Mesendoderm (in vitro differentiated cells): ENCODE measurements at places on chromosomes 16 and 17.

DNA sequence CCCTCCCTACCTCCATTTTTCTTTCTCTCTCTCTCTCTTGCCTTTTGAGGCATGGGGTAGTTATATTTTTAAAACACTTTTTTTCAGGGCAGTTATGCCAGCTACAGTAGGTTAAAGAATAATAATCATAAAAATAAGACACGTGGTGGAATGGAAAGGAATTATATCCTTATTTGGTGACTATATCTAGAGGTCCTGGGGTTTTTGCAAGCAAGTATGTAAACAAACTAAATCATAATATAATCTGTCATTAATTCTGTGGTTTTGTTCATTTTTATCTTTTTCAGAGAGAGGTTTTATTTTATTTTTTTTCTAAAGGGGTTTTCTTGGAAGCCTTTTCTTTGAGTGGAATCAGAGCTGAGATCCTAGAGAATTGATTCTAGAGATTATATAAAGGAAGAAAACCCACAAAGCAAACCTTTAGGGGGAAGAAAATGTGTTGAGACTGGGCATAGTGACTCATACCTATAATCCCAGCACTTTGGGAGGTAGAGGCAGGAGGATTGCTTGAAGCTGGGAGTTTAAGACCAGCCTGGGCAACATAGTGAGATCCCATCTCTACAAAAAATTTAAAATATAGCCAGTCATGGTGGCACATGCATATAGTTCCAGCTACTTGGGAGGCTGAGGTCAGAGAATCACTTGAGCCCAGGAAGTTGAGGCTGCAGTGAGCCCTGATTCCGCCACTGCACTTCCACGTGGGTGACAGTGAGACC is 53.2 kb downstream of the NQO1 start:
- DNase-seq, result no peak

- DNase-seq, result no peak
These were observed 10.0 kb downstream of the BAIAP2 start for GRCh38 chr17:81044764-81045589.

GRCh38 chr17:66562119-66562518 is 259.7 kb downstream of the PRKCA start:
- DNase-seq, result no peak

GRCh38 chr17:80110447-80110812 is 9.0 kb downstream of the GAA start:
- no peak for DNase-seq

DNA sequence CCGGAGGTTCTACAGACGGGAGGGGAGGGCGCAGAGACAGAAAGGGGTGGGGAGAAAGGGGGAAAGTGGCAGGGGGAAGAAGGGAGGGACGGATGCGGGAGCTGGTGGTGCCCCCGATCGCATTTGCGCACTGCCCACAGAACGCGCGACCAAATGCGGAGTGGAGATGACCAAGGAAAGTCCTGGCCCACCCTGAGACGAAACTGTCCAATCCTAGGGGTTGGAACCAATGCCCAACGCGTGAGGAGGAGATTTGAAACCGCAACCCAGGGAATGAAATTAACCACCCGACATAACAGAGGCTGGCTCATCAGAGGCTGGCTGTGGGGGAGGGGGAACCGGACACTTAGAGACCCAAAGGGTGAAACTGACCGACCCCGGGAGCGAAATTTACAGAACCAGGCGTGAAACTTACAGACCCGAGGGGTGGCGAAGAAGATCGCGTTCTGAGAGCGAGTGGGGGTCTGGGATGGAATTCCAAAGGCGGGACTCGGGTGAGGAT is 1.4 kb downstream of the HES7 start:
- DNase-seq, result peak; percentile 42

- DNase-seq, result no peak
These were observed 719 bp downstream of the NGFR start for GRCh38 chr17:49495842-49496182.

DNA sequence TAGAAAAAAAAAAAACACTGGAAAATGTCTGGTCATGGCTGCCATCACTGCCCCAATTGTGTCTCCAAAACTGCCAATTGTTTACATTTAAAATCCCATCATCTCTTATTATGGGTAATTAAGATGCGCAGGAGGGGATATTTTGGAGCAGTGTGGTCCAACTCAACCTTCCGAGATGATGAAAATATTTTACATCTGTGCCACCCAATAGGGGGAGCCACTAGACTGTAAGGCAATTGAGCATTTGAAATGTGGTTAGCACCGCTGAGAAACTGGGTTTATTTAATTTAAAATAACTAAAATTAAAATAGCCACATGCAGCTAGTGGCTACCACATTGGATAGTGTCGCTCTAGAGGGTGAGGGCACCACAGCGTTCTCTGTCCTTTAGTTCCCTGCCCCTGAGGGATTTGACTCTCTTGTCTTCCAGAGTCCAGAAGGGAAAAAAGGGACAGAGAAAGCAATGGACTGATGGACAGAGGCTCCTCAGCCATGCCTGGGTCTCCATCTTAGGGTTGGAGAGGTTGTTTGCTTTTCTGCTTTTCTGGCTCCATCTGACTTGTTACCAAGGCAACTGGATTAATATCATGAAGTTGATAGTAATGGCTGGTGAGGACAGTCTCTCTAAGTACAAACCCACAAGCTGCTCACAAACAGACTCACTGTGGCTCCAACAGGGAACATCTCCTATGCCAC is 3.5 kb downstream of the MPO start:
- peak; percentile 29 for DNase-seq

- DNase-seq, result no peak
These were observed 281.4 kb upstream of the DYNLRB2 start for GRCh38 chr16:80259290-80259805.

- no peak for DNase-seq
These were observed 28.7 kb downstream of the MRM1 start for GRCh38 chr17:36629970-36630502.

- no peak for DNase-seq
These were observed 117.0 kb downstream of the AATF start for GRCh38 chr17:37065486-37066321.

- DNase-seq, result no peak
These were observed 34.6 kb upstream of the CDH15 start for GRCh38 chr16:89136931-89137330.

DNA sequence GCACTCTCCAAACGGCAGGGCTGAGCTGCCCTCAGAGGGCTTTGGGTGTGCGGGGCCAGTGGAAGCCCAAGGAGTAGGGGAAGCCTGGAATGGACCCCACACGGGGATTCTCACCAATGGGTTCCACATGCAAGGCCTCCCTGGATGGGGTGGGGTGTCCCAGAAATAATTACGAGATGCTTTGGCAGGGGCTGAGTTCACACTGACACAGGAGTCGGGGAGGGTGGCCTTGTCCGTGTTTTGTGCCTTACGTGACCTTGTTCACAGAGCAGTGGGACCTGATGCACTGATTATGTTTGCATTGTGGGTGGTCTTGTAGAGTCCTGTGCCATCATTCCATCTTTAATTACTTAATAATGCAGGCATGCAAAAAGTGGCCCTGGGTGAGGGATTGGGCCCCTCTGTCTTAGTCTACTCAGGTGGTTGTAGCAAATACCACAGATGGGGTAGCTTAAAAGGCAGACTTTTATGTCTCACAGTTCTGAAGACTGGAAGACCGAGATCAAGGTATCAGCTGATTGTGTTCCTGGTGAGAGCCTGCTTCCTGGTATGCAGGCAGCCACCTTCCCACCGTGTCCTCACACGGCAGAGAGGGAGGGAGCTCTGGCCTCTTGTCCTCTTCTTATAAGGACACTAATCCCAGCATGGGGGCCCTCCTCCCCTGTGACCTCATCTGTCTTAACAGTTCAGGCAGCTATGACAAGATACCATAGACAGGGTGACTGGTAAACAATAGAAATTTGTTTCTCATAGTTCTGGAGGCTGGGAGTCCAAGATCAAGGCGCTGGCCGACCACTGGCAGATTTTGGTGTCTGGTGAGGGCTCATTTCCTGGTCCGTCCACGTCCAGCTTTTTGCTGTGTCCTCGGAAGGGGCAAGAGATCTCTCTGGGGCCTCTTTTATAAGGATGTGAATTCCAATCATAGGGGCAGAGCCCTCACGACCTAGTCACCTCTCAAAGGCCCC is 239.4 kb downstream of the IRF8 start:
- DNase-seq, result peak; percentile 65

DNA sequence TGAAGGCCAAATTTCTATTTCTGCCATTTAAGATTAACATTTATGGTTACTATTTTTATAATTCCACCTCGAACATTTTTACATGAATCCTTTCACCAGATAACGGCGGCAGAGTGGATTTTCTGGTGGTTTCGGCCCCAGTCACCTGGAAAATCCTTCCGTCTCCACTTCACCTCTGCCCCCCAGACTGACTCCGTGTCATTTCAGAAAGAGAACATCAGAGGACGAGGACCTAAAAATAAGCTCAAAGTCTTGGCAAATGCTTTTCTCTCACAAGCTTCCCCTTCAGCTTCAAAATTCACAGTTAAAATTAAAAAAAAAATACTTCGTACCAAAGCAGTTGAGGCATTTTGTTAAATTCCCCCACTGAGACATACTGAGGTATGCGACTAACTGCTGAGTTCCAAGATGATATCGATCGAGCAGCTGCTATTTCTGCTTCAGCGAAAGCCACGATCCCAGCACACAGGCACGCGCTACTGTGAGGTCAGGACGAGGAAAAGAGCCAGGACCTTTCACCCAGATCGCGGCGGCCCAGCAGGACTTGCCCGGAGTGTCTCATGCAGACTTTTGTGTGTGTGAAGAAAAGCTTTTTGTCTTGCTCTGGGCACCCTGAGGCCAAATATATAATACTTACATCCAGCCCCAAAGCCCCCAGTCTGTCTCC is 36.8 kb downstream of the ASPA start:
- DNase-seq, result peak; percentile 80

DNA sequence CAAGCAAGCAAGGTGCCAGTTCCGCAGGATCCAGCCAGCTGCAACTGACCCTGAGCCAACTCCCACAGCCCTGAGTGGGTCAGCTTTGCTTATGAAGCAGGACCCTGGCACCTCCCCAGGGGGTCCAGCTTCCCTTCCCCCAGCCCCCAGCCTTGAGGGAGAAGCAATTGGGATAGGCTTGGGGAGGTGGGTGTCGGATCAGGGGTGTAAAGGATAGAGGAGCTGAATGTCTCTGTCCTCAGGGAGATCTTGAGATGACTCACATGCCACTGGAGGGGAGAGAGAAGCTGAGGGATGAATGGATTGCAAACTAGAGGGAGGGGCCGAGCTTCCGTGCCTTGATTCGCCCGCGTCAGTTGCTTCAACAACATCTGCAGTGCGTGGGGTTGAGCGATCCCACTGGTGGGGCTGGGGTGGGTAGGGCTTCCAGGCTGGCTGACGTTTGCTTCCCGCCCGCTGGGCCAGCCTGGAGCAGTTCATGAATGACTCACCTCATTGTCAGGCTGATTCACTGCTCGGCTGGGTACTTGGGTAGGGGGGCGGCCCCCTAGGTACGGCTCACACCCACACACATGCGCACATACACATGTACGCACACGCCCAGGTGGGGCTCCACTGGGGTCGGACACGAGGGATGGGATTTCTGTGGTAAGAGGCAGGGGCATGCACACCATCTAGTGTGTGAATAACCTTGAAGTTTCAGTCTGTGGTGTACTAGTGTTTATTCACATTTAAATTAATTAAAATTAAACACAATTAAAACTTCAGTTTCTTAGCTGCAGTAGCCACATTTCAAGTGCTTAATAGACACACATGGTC is 3.6 kb upstream of the HROB start:
- peak; percentile 95 for DNase-seq

GRCh38 chr17:48382989-48383388 is 47.0 kb downstream of the SKAP1 start:
- no peak for DNase-seq

GRCh38 chr17:70034158-70034557 is 40.9 kb upstream of the KCNJ16 start:
- DNase-seq, result no peak

- DNase-seq, result no peak
These were observed 42.7 kb upstream of the EMP2 start for GRCh38 chr16:10623059-10623458.

- DNase-seq, result no peak
These were observed 2.6 kb downstream of the CACNA1H start for GRCh38 chr16:1155353-1156054.

- DNase-seq, result no peak
These were observed 52.1 kb downstream of the PRKCA start for GRCh38 chr17:66354472-66354871.

DNA sequence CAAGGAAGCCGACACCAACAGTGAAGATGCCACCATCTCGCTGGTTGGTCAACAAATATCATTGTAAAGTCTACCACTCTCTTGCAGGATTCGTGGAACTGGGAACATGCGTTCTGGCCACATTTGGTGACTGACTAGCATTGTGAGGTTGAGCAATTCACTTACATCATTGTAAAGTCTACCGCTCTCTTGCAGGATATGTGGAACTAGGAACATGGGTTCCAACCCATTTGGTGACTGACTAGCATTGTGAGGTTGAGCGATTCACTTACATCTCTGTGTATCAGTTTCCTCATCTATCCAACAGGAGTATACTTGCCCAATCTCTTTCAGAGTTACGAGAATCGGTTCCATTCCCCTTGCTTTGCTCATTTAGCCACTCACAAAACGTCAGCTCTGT is 42.6 kb upstream of the RPH3AL start:
- DNase-seq, result no peak

GRCh38 chr16:82280867-82281266 is 110.8 kb upstream of the MPHOSPH6 start:
- DNase-seq, result no peak

DNA sequence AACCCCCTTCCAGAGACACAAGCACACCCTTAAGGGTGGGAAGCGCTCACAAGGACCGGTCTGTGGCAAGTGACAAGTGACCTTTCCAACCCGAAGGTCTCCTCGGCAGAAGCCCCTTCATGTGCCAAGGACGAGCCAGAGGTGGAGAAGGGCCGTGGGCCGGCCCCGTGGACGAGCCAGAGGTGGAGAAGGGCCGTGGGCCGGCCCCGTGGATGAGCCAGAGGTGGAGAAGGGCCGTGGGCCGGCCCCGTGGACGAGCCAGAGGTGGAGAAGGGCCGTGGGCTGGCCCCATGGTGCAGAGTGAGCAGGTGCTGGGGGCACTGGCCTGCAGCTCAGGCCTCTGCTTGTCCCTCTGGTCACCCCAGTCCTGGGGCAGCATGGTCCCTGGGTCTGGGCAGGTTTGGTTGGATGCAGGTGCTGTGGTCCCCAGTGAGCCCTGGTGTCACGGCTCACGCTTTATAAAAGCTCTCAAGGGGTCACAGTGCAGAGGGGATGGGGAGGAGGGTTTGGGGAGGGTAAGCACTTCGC is 45.6 kb downstream of the CBFA2T3 start:
- DNase-seq, result no peak
